ENCODE measurements at places on chromosomes 2 and 18. TPM values are rescaled to one million over a fixed set of nuclear protein-coding genes. Genes with fewer than 3 reads are reported as not detected.

DNA sequence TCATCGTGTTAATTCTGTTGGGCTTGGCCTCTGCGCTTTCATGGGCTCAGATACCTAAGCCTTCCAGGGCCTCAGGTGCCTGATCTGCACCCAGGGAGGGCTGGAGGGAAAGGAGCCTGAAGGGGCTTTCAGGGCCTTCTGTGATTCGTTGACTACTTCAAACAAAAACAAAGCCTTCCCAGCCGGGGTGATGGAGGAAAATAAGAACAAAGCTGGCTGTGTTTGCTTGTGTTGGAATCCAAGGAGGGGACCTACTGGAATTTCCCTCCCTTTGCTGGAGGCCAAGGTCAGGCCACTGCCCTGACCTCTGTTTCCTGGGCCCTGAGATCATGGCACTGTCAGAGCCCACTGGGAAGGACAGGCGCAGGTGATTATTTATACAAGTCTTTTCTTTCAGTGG is 135.3 kb downstream of the KLHL29 start:
- DNase-seq, result no peak

Gene CD207
- total RNA-seq, result not detected

- no peak for DNase-seq
These were observed 76.8 kb downstream of the MAPRE2 start for GRCh38 chr18:35117951-35118411.

Gene MC4R
- not detected for total RNA-seq

GRCh38 chr18:61554117-61554776 is 221.0 kb downstream of the CDH20 start:
- DNase-seq, result peak; percentile 55

GRCh38 chr2:96537066-96537733 is 648 bp downstream of the ARID5A start:
- peak; percentile 79 for DNase-seq

GRCh38 chr18:75497576-75498235 is 70.2 kb upstream of the SMIM21 start:
- no peak for DNase-seq

GRCh38 chr18:22260208-22260820 is 90.9 kb downstream of the GATA6 start:
- no peak for DNase-seq

GRCh38 chr2:236163471-236164200 is 4.5 kb downstream of the GBX2 start:
- DNase-seq, result no peak

Gene SFT2D3
- 6.7 TPM for total RNA-seq

Gene B3GNT2
- 10.7 TPM for total RNA-seq

Gene MDH1B
- not detected for total RNA-seq

Gene HOXD13
- total RNA-seq, result not detected
